ENCODE measurements at places on chromosomes 5 and 9. TPM values are rescaled to one million over a fixed set of nuclear protein-coding genes. Genes with fewer than 3 reads are reported as not detected.

DNA sequence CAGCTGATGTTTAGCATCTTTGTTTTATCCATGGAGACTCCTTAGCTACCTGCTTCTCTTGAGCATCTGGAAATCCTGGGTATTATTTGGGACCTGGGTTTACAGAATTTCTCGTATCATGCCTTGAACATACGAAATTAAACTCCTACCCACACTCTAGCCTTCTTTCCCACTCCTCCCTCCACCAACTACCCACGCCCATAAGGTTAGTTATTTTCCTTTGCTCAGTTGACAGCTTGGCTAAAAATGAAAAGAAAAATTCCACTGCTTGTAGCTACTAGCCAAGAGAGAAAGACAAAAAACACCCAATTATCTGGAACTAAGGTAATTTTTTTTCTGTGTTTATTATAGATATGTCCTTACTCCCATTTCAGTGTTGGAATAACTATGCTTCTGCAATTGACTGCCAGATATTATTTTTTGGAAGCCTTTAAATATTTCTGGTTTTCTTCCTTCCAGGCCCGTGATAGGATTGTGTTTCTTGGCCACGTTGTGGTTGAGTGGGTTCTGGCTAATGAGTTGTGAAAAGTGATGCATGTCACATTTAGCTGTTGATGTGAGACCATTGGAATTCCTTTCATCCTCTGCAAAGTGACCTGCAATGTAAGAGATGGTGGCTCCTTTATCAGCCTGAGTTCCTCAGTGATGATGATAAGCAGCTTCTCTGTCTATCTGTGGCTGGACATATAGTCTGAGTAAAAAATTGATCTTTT lies 308.1 kb downstream of the LRRC70 start:
- DNase-seq = no peak

DNA sequence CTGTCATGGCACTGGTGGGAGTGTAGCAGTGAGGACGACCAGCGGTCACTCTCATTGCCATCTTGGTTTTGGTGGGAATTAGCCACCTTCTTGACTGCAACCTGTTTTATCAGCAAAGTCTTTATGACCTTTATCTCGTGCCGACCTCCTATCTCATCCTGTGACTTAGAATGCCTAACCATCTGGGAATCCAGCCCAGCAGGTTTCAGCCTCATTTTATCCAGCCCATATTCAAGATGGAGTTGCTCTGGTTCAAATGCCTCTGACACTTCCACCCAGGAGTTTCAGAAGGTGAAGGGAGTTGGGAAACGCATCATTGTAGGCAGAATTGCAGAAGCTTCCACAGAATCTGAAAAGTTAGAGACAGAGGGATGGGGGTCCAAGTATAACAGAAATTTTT lies 35.4 kb downstream of the SHC3 start:
- DNase-seq = no peak

DNA sequence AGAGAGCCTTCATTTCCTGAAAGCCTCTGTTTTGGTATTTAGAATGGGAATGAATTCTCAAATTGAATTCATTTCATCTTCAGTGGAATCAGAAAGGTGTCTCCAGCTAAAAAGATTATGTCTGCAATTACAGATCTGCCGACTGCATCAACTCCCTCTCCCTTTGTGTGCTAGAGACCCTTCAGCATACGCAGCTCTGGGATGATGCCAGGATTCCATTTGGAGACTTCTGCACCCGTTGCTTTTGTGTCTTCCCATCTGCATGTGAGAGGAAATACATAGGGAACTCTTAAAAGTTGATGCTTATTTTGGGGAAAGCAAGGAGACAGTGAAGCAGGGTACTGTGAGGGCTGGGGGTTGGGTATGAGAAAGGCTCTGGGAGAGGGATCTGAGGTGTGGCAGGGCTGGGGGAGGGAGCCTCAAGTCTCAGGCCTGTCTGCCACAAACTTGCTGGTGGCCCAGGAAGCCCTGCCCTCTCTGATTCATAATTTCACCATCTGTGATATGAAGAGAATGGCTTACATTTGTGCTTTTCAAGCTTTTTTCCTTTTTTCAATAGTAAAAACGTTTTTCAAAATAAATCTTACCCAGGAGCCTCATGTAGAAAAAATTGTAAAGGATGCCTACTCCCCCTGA lies 89.7 kb upstream of the SAP30L start:
- no peak for DNase-seq

The CCDC171 gene
- 0.16 TPM for total RNA-seq

- no peak for DNase-seq
Measured at GRCh38 chr5:76223696-76224095, 140.5 kb downstream of the SV2C start.

DNA sequence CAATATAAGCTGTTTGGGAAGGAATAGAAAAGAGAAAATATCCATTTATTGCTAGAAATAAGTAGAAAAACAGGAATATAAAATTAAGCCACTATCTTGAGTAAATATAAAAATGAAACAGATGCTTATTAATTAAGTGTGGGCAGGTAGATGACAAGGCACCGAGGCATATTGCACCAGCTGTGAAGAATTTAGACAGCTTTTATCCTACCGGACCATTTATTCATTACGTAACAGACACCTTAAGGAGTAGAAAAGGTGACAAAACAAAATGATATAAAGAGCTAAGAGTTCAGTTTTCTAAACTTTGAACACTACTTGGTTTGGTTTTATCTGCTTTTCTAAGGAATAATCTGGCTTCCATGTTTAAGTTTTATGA lies 404.1 kb downstream of the PTPRD start:
- DNase-seq = no peak

- no peak for DNase-seq
Measured at GRCh38 chr5:58456486-58456885, 3.4 kb downstream of the PLK2 start.

All from HT-29 (cell line).